ENCODE measurements at places on chromosomes 6 and 20.

GRCh38 chr20:20363799-20364592, 3.9 kb upstream of the INSM1 start:
- DNase-seq = no peak

DNA sequence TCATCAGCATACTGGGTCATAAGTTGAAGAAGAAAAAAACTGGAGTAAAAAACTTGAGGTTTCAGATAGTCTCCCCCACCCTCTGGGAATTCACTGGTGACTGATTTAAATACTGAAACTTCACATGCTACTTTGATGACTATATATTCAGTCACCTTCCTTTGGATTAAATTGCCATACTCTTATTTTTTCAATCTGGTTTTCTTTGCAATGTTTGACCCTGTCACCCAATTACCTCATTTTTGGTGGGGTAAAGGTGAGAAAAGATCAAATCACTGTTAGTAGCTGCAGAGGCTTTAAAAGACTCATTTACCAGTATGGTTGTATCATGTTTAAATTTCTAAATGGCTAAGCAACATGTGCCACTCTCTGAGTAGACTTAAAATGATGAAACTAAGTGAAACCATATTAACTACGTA, 862.7 kb upstream of the FLRT3 start:
- no peak for DNase-seq

DNA sequence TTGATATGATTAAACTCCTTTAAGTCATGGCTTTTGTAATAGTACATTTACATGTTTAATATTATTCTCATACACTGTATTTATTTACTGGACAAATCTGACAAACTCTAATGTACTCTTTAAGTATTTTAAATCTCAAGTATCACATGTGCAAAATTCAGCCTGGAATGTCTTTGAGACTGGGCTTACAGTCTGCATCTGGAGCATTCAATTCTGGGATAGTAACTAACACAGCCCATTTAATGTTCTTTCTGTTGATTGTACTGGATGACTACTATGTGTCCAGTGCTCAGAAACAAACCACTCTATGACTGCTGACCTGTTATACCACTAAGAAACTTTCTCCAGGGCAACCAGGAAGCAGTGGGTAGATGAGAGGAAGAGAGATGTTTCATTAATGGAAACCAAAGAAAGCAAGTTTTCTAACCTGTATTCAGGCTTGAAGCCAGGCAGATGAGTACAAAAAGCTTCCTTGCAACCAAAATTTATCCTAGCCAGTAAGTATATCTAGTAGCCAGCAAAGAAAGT, 26.8 kb downstream of the FBXL4 start:
- no peak for DNase-seq

- DNase-seq = no peak
These were observed 173.1 kb downstream of the TFAP2C start for GRCh38 chr20:56801971-56802755.

DNA sequence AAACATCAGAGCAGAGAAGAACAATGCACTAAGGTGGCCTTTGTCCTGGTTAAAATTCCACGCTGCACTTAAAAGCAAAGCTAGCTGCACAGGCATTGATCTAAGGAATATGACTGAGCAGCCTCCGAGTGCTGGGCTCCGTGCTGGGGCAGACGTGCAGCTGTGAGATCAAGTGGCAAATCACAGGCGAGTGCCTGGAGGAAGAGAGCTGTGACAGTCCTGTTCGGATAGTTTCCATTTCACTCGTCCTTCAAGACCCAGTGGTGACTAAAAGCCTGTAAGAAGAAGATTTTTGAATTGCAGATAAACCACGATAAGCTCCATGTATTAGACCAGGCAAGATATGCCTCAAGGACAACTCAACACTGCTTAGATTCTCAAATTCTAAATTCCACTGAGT, 247.9 kb downstream of the ANKRD60 start:
- DNase-seq = no peak

GRCh38 chr6:12235341-12235740, 54.8 kb upstream of the EDN1 start:
- DNase-seq = no peak

DNA sequence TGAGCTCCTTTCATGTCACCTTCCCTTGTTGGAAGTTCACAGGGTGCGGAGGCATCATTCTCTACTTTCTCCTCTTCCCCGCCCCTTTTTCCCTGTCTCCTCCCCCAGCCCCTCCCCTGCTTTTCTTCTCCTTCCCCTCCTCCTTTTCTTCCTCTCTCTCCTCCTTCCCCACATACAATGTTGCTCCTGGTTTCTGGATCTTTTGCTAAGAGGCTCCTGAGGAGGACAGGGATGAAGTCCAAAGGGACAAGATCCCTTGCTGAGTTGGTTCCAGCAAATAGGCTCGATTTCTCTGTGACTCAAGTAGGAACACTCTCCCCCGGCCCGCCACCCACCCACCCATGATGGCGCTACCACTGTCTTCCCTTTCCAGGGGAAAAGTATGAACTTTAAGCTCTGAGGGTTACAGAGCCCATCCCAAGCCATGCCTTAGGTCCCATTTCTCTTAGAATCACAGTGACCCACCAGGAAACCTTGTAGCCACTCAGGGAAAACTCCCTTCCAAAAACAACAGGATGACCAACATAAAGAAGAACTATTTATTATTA, 852 bp upstream of the TFEB start:
- DNase-seq = no peak

DNA sequence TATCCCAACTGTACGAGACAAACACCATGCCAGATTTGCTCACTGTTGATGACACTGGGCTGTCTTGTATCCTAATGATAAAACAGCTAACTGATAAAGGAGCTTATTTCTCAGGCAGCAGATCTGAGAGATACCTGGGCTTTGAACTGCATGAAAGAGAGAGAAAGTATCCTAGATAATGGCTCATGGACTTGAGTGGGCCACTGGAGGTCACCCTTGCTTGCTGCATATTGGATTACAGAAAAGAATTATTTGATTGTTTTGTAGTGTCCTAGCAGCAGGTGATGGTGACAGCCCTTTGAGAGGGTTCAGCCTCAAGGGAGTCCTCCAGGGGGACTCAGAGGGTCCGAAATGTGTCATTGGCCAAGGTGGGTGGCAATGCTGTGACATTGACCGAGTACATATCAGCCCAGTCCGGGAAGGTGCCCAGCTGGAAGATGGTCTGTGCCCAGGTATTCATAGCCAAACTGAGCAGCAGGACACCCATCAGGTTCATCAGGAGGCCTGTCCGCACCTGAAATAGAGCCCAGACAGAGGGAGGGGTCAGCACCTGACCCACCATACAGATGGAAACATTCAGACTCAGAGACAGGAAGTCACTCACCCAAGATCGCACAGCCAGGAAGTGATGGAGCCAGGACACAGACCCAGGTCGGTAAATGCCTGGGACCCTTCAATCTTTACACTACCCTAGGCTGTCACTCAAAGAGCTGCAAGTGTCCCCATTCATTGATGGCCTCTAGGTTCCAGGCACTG, 9.4 kb upstream of the OCSTAMP start:
- DNase-seq = no peak

- DNase-seq = no peak
These were observed 62.5 kb downstream of the RALGAPA2 start for GRCh38 chr20:20649945-20650344.

GRCh38 chr6:150230832-150231524, 88.1 kb downstream of the PPP1R14C start:
- DNase-seq = no peak

- no peak for DNase-seq
These were observed 170.5 kb upstream of the RGS17 start for GRCh38 chr6:153301602-153302001.

- peak; percentile 45 for DNase-seq
These were observed 81.3 kb upstream of the CCDC28A start for GRCh38 chr6:138692058-138692977.

- DNase-seq = no peak
These were observed 182.6 kb upstream of the NOX3 start for GRCh38 chr6:155638200-155638599.

DNA sequence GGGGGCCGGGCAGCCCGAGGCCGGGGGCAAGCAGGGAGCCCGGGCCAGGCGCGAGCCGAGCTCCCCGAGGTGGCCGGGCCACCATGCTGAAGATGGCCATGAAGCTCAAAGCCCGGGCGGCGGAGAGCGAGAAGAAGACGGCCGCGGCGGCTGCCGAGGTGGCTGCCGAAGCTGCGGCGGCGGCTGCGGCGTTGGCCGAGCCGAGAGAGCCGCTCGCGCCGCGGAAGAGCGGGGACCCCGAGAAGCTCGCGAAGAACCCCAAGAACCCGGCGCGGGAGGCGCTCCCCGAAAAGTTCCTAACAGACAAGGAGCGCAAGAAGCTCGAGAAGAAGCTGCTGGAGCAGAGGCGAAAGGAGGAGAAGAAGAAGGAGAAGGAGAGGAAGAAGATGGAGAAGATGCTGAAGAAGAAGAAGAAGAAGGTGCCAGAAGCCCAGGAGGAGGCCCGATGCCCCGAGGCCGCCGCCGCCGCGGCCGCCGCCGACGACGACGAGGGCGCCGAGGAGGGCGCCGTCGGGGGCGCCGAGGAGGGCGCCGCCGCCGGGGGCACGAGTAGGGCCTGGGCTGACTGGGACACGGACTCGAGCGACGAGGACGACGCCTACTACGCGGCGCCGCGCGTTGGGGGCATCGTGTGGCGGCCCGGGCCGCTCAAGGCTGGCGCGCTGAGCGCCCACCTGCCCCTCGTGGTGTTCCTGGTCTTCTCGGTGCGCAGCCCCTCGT, 37.4 kb downstream of the GNAS start:
- peak; percentile 13 for DNase-seq

- peak; percentile 93 for DNase-seq
These were observed 3.1 kb upstream of the MAVS start for GRCh38 chr20:3843490-3843889.

DNA sequence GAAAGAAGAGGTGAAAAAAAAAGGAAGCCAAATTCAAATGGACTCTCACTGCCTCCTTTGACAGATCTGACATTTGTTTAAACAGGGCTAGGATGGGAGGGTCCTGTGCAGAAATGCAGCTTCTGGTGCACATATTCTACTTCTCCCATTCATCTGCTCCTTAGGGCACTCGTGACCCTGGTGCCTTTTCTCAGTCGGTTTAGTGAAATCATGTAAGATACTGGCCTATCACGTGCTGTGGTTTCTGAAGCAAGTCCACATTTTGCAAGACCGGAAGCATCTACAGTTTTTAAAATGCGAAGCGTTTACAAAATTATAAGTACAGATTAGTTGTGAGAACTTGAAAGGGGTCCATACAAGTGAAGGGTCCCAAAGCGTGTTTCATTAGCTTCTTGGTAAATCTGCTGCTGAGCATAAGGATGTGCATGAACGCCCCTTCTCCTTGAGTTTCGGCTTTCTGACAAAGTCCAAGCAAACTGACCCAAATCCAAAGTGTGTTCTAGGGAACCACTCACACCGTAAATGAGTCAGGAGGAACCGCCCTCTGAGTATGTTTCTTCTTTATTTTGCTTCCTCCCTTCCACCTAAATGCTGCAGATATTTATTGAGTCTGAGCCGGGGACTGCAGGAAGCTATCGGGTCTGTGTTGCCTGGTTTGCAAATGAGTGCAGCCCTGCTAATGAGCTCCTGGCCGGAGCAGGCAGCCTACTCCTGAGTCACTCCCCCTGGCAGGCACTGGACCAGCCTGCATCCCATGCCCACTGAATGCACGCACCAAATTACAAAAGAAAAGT, 323.8 kb upstream of the JARID2 start:
- DNase-seq = no peak

- no peak for DNase-seq
These were observed 61.7 kb downstream of the SLC2A10 start for GRCh38 chr20:46771195-46771588.

- no peak for DNase-seq
These were observed 177.2 kb upstream of the TAB2 start for GRCh38 chr6:149140137-149140909.

- no peak for DNase-seq
These were observed 164.2 kb upstream of the PLN start for GRCh38 chr6:118383924-118384323.

DNA sequence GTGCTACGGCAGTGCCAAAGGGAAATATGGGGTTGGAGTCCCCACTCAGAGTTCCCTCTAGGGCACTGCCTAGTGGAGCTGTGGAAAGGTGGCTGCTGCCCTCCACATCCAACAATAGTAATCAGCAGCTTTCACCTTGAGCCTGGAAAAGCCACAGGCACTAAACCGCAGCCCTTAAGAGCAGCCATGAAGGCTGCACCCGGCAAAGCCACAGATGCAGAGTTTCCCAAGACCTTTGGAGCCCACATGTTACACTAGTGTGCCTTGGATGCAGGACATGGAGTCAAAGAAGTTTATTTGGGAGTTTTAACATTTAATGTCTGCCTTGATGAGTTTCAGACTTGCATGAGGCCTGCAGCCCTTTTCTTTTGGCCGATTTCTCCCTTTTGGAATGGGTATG, 91.4 kb upstream of the HSF2 start:
- DNase-seq = no peak

- no peak for DNase-seq
These were observed 15.4 kb downstream of the FBXL4 start for GRCh38 chr6:98932381-98932780.

DNA sequence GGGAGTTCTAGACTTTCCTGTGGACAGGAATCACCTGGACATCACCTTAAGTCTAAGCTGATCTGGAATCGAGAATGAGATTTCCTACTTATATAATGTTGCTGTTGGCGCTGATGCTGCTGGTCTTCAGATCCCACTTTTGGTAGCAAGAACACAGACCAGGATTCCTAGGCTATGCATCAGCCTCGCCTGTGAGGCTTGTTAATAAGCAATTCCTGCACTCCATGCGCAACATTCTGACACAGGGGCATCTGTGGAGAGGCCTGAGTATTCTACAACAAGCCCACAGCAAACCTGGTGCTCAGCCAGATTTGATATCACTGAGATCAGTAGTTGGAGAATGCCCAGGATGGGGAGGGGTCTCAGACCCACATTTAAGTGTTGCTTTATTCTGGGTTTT, 52.0 kb upstream of the TRIM26 start:
- DNase-seq = no peak

DNA sequence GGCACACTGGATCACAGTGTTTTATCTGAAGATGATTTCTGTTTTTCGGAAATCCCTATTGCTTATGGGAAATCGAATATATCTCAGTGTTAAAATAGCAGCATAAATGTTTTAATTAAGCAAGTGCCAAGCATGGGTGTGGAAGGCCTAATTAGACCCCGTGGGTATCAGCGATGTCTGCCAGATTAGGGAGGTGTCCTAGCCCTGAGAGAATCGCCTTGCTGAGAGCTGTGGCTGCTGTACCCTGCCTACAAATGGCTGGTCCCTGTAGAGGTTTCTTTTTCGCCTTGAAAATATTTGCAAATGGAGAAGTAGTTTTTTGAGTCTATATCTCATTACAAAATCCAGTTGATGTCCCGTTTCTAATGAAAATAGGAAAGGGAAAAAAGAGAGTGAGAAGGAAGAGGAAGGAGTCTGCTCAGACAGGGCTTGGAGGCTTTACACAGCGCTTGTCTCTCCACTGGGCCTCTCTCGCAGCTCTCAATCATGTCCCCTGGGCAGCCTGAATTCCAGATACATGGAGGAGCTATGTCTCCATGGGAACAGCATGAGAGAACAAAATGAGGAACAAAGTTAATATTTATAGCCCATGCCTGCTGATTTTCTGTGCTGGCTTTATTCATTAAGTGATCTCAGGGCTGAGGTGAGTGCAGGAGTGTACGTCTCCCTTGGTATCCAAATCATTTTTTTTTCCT, 35.2 kb upstream of the BCLAF1 start:
- no peak for DNase-seq

- no peak for DNase-seq
These were observed 61.2 kb downstream of the TNFAIP3 start for GRCh38 chr6:137928286-137928685.
